ENCODE measurements at places on chromosomes 12 and 14.

GRCh38 chr12:84950971-84951546 lies 38.5 kb upstream of the SLC6A15 start:
- no peak for DNase-seq

- no peak for DNase-seq
Observed at GRCh38 chr12:72535212-72535990, 263.2 kb downstream of the TRHDE start.

DNA sequence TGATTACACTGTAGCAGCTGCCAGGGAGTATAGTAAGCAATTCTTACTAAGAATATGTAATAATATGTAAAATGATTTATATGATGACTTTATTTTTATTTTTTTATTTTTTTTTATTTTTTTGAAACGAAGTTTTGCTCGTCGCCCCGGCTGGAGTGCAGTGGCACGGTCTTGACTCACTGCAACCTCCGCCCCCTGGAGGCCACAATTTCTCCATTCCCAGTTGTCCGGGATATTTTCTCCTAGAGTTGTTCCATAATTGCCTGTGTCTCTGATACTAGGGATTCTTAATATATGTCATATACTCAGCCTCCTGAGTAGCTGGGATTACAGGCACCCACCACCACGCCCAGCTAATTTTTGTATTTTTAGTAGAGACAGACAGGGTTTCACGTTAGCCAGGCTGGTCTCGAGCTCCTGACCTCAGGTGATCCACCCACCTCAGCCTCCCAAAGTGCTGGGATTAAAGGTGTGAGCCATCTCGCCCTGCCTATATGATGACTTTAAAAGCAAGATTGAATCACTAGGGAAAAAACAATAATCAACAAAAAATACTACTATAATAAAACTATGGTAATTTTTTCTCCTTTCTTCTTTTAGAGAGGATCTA lies 12.2 kb upstream of the ITPR2 start:
- DNase-seq = peak; percentile 49

GRCh38 chr12:124646385-124647230 lies 79.2 kb upstream of the NCOR2 start:
- no peak for DNase-seq

DNA sequence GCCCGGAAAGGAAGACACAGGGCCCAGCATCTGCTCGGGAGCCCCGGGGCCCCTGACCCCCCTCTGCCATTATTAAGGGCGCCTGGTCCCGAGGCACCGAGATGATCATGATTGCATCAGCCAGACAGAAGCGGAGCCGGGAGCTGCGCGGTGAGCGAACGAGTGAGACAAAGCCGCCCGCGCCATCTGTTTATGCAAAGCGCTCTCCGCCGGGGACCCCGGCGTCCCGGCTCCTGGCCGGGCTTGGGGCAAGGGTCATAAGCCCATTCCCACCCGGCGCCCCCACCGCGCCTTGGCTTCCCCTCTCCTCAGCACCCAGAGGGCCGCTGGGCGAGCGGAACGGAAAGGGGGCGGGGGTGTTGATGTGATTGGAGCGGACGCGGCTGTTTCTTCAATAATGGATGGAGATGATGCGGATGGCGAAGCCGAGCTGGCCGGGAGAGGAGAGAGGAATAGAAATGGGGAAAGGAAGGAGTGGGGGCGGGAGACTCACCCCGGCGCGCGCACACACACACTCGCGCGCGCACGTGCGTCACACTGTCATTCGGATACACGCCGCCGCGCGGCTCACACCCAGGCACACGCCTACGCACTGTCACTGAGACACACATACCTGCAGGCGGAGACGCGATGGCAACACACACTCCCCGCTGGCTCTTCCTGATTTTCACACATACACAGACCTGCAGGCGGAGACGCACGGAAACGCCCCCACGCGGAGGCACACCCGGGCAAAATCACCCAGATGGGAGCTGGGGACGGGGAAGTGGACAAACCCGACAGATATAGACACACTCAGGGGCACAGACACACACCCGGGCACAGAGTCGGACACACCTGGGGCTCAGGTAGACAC lies 10.7 kb downstream of the STAC3 start:
- DNase-seq = no peak

DNA sequence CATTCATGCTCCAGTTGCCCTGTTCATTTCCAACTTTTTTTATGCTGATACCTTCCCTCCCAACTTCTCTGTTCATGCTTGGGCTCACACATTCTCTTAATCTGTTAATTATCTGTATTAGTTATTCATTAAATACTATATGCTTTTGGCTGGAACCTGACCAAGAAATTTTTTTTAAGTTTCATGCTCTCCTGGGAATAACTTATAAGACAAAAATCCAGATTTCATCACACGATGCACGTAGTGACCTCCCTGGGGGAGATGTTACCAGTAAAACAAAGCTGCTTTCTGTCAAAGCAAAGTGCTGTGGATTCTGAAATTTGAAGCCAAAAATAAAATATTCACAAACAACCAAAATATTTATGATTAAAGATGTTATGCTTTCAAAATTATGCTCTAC lies 215.0 kb upstream of the USP15 start:
- DNase-seq = no peak

Data from uterus (tissue), 4 donors.